ENCODE measurements at places on chromosomes 12 and 14. TPM values are rescaled to one million over a fixed set of nuclear protein-coding genes. Genes with fewer than 3 reads are reported as not detected.

The PTPRB gene
- polyA plus RNA-seq, result 18.1 TPM

The MSI1 gene
- polyA plus RNA-seq, result 25.0 TPM

The PMCH gene
- polyA plus RNA-seq, result 1.0 TPM

The KRT83 gene
- not detected for polyA plus RNA-seq

The IL26 gene
- polyA plus RNA-seq, result not detected

The BICDL1 gene
- polyA plus RNA-seq, result 32.4 TPM

The TGFB3 gene
- 17.3 TPM for polyA plus RNA-seq
